ENCODE measurements at places on chromosomes 6 and 20.

- no peak for DNase-seq
Observed at GRCh38 chr6:168683621-168684020, 242.6 kb downstream of the SMOC2 start.

DNA sequence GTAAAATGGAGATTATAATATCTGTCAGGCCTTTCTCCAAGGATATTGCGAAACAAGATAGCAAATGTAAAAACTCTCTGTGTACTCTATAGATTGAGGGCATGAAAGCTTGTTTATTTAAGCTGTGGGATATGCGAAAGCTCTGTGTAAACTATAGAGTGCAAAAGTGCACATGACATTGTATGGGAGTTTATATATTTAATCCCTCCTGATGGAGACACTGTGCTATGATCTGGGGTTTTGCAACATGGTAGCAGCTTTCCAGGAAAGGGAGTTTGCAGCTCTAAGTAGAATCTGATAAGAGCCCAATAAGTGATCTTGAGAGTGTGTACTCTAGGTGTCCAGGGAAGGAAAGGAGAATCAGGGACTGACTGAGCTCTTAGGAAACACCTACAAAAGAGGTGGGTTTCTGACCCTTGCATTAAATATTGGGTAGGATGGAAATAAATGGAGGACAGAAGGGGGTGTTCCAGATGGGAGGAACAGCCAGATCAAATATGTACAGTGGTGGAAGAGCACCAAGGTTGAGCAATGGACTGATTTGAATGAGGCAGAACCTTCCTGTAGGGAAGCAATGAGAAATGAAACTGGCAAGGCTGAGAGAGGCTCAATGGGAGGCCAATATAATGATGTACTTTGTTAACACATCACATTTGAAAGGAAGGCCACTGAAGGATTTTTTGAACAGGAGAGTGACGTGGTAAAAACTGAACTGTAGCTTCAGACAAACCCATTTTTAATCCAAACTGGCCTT is 450.1 kb downstream of the GJA1 start:
- no peak for DNase-seq

- DNase-seq: no peak
Observed at GRCh38 chr6:21404577-21404976, 189.0 kb upstream of the SOX4 start.

GRCh38 chr6:33324125-33324524 is 6.6 kb upstream of the ZBTB22 start:
- DNase-seq: no peak

GRCh38 chr20:40160097-40160550 is 528.9 kb downstream of the MAFB start:
- peak; percentile 30 for DNase-seq

GRCh38 chr20:56690531-56691175 is 61.5 kb downstream of the TFAP2C start:
- DNase-seq: no peak

DNA sequence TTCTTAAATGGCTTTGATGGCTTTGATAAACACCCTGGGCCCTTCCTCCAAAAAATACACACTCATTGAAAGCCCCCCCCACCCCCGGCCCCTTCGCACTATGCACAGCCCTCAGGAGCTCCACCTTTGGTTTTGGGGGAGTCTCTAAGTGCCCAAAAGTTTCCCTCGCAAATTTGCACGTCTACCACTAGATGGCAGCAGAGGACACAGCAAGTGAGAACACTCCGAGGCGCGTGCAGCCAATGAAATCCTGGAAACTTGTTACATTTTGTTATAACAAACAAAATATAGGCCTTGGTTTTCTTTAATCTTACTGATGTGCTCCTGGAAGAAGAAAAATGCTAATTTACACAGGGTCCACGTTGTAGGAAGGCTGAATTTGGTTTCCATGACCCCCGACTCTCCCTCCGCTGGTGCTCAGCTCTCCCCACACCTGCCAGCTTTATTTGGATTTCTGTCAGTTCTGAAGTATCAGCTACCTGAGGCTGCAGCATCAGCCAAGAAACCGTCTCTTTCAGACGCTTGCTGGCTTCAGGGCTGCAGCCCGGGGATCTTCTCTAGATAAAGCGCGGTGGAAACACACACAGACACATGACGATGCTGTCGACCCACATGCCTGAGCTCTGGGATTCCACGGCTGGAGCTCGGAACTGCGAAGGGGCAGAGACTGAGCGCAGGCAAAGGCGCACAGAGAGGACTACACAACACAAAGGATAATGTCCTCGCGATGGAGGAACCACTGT is 148.3 kb upstream of the RPS6KA2 start:
- DNase-seq: peak; percentile 71

DNA sequence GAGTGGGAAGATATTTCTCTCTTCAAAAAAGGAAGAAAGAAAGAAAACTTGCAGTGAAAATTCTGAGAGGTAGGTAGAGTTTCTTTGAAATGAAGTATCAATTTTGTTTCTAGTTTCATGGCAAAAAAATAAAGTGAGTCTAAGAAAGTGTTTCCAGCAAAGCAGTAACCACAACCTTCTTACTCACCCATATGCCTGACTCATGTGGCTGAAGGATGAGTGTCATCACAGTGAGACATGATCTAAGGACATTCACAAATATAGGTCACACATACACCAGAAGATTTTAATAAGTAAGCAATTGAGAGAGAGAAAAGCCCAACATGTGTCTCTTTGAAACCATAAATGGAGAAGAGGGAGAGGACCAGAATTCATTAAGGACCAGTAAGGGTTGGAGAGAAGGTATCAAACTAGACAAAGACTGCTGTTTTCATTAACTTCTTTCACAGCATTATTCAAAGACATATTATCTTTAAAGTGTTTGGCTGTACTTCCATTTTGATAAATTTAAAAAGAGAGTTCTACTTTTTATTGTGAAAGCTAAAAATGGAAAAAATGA is 169.5 kb downstream of the FRK start:
- DNase-seq: no peak

GRCh38 chr20:50541606-50542041 is 31.4 kb downstream of the PTPN1 start:
- DNase-seq: no peak

DNA sequence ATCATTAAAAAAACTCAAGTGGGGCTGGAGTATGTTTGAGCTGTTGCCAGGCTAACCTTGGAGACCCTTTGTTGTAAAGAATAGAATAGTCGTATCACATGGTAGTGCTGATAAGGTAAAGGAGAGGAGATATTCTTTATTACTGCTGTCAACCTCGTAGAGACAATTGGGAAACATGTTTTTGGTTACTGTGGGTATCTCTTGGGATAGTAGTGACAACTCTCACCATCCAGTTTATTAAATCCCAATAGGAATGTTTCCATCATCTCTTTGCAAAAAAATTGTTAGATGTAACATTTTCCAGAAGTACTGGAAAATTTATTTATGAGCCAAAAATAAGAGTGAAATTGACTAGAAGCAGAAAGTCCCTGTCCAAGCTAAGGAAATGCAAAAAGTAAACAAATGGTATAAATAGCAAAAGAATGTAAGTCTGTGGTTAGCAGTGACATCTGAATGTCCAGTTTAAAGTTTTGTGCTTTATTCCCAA is 829.3 kb upstream of the CITED2 start:
- DNase-seq: no peak

- DNase-seq: no peak
Observed at GRCh38 chr20:33053291-33054106, at the start of gene BPIFB3. BPIFB3 (plus strand) TSS chr20:33053903; CDS start chr20:33055436, 1,533 bp downstream.

- no peak for DNase-seq
Observed at GRCh38 chr6:117345292-117345610, 79.9 kb downstream of the VGLL2 start.

DNA sequence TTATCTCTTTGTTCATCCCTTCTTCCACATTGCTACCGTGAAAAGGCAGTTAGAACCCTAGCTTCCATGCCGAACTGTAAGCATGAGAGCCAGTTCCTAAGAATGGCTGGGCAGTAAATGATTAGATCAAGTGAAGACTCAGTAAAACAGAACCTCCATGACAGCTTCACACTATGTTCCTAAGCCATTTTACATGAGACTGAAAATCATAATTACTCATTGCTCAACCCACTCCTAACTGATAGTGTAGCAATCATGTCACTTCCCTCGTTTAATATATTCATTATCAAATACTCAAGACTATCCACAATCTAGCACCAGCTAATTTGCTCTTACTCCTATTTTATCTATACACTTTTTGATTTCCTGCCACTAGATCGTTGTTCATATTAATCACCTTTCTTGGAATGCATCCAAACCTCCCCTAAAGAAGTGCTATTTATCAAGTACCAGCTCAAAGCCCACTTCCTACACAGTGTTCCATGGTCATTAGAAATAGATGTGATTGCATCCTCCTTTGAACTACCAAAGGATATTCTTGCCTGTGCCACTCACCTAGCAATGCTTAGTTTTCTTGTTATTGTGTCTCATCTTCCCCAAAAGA is 6.0 kb downstream of the TMEM30A start:
- DNase-seq: no peak

DNA sequence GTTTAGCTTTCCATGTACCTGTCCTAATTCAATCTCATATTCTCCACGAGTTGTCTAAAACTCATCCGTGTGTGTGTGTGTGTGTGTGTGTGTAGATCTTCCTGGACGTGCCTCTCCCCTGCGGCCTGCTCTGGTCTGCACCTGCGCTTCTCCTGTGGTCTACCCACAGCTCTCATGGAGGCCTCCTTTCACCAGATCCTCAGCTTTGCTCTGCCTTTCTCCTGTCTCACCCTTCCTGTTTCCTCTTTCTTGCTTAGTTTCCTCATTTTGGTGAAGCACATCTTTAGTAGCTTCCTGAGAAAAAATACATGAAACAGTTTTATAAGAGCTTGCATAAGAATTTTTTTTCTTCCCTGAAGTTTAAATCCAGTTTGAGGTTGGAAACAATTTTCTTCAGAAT is 18.1 kb downstream of the SLX4IP start:
- DNase-seq: peak; percentile 66

DNA sequence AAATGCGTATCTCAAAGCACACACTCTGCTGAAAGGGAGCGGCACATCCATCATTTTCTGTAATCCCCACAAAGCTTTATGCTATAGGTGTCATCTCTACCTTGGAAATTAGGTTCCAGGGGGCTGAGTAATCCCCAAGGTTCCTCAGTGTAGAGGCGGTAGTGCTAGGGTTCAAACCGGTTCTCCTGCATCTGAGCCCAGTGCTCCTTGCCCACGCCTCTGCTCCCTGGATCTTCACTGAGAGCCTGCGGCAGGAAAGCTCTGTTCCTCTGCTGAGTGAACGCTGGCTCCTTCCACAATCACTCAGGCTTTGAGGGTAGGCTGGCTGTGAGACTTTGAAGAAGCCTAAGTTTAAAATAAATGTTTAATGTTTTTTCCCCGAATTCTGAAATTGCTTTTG is 24.9 kb downstream of the SLC22A23 start:
- DNase-seq: no peak

- no peak for DNase-seq
Observed at GRCh38 chr20:54174457-54175175, 830 bp upstream of the CYP24A1 start.

DNA sequence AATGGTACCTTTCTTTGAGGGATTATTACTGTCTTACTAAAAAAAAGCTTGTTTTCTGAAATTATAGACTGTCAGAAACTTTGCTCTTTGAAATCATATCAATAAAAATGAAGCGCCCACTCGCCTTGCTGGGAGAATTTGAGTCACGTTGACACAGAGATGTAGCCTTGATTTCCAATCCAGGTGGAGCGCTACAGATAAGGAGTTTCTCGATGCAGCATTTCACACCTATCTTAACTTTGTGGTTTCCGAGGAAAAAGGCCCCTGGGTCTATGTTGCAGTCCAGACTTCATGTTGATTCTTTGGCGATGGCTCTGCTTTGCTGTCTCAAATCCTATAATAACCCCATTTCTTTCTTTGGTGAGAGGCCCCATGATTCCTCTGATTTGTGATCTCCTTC is 158.1 kb upstream of the ARG1 start:
- DNase-seq: no peak

GRCh38 chr20:41854765-41855164 is 236.6 kb upstream of the CHD6 start:
- DNase-seq: no peak

DNA sequence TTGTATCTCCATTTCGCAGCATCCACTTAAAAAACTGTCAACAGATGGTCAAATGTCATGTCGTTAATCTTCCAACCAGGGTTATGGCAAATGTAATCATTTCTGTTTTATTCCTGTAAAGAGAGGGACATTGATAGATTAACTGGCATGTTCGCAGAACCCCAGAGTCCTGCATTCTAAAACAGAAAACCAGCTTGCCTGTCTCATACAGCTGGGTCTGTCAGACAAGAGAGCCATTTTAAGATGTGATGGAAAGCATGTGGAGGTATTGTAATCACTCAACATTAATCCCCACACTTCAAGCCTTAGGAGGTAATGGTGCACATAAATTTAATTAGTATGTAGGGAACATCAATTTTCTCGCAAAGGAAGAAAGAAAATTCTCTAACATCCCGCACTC is 4.4 kb downstream of the SMLR1 start:
- DNase-seq: no peak

DNA sequence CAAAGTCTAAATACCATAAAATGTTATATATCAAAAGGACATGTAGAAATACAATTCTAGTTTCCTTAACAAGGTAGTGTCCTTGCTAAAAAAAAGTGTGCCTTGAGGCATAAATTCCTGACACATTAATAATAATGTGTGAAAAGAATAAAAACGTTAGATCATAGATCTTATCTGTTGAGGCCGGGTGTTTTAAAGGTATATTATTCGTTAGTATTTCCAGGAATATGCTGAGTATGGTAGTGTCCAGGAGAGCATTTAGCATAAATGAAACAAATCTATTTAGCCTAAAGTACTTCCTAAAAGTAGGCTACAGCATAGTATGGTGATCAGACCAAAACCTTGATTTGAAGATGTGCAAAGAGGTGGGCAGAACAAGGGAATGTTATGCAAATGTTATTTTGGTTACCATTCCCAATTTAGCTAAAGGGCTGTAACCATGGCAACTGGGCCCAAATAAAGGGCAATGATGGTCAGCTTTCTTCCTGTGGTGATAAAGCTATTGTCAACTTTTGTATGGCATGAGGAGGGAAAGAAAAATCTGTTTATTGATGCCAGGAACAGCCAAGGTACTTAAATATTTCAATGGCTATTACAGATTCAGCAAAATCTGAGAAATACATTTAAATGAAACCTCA is 18.9 kb downstream of the MKKS start:
- DNase-seq: no peak

DNA sequence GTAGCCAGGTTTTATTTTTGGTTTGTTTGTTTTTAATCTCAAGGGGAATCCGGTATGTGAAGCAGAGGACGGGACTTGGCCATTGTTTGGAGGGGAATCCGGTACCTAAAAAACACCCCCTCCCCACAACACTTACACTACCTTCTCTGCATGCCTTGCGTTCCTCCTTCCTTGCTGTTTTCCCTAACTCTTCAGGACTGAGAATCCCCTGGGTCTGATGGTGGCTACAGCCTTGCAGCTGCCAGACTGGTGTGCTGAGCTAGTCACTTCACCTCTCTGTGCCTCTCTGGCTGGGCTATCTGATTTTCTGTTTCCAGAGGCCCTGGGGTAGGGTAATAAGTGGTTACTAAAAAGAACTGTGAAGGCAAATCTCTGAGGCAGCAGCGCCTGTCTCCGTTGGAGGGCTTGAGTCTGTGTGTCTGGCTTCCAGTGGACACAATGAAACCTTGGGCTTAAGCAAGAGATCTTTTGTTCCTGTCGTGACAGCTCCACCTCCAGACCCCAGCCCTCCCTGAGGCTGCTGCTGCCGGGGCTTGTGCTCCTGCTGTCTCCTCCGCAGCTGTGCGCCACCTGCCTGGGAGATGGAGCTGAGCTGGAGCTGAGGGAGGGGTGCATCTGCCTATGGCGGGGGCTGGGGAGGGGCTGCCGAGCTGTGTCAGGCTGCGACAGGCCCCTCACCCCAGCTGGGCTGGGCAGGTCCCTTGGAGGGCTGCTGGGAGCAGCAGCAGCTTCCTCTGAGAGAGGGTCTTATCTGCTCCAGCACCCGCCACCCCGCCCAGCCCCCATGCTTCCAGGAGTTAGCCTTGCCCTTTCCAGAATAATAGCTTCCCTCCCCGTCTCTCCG is 65.8 kb upstream of the CCDC167 start:
- no peak for DNase-seq

Data from activated naive CD4-positive, alpha-beta T cell treated with anti-CD3 and anti-CD28 coated beads, Interleukin-2, amount 10 ng/mL, durations not matched to agents 7 days and 5 days (primary cell).